AG09309 (cell line): ENCODE measurements at places on chromosomes 11 and 22.

DNA sequence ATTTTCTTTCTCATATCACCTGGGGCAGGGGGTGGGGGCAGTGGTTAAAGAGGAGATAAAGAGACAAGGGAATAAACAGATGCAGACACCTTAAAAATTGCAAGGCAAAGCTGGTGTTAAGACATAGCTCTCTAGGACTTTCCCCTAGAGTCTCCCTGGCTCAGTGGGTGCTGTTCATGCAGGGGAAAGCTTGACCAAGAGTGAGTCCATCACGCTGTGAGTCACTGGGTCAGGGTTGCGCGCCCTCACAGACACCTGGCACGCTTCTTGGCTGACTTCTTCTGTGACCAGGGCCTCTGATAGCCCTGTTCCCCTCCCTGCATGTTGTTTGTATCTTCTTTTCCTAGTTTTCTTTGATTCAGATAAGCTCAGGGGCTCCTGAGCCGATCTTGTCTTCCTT lies 31.9 kb downstream of the COMMD9 start:
- DNase-seq, result no peak

GRCh38 chr11:22666325-22666687 lies at the start of gene GAS2:
Gene GAS2, plus strand, starts transcription at chr11:22666611. Its CDS starts 8,259 bp downstream, at chr11:22674870.
- no peak for DNase-seq

- no peak for DNase-seq
These were observed 37.6 kb downstream of the CNTF start for GRCh38 chr11:58659910-58660570.

DNA sequence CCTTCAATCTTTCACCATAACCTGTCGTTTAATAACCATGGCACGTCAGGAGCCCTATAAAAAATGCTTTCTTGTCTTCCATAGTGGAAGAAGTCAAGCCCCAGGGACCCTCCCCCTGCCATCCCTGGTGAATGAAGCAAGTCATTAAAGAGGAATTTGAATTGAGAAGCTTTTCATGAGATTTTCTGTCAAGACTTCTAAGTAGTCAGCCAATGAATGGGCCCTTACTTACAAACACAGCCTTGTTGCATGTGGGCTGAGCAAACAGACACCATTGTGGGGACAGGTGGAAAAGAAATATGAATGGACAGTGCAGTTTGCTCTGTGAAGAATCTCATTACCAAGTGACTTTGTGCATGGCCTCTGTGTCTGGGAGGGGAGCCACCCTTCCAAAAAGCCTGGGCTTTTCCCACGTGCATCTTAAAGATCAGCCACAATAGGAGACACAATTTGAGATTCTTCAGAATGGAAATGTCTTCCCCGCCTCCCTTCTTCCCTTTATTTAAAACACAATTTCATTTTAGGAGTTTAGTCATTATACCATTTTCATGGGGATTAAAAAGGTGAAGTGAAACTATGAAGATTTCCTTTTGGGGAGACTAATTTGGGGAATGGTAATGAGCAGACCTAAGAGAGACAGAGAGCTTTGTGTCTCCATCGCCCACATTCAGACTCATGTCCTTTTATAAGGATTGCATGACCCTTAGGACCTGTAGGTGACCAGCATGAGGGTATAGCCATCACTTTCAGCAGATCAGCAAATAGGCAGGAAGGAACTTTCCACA lies 152.0 kb downstream of the LRRC4C start:
- DNase-seq, result no peak

DNA sequence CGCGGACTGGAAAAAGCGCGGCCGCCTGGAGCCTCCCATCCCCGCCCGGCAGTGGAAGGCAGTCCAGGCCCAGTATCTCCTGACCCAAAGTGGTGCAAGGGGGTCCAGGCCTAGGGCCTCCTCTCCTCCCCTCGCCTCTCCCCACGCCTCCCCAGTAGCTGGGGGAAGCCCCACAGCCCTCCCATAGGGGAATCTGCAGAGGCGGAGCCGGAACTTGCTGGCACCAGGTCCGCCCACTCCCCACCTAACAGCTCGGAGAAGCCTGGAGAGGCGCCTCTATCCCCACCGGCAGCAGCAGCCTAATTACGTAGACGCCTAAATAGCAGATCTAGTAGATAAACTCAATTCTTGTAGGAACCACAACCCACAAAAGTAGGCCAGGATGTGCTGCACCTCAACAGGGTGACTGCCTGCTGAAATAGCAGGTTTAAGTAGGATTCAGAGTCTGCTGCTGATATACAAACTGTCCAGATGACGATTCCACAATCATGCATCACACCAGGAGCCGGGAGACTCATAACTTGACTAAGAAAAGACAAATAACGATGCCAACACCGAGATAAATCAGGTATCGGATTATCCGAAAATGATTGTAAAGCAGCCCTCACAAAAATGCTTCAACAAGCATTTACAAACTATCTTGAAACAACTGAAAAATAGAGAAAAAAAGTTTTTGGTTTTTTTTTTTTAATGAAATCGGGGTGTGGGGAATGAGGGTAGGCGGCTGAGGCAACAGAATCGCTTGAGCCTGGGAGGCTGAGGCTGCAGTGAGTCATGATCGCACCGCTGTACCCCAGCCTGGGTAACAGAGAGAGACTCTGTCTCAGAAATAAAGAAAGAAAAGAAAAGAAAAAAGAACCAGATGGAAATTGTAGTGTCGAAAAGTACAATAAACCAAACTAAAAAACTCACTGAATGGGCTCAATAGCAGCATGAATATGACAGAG lies 11.4 kb upstream of the BRD1 start:
- DNase-seq, result no peak

GRCh38 chr11:117782101-117782500 lies 14.9 kb downstream of the DSCAML1 start:
- DNase-seq, result no peak

GRCh38 chr11:2926611-2927051 lies 2.6 kb downstream of the PHLDA2 start:
- no peak for DNase-seq

- no peak for DNase-seq
These were observed 61.3 kb downstream of the MN1 start for GRCh38 chr22:27740202-27740748.

- DNase-seq, result no peak
These were observed 4.5 kb downstream of the INPP5J start for GRCh38 chr22:31127181-31127772.

GRCh38 chr11:57598831-57599155 lies 1.3 kb downstream of the SERPING1 start:
- no peak for DNase-seq

- no peak for DNase-seq
These were observed at the start of gene SLC15A3 for GRCh38 chr11:60951904-60952741. Gene SLC15A3, minus strand, starts transcription at chr11:60952176. Its CDS starts 625 bp downstream, at chr11:60951551.

DNA sequence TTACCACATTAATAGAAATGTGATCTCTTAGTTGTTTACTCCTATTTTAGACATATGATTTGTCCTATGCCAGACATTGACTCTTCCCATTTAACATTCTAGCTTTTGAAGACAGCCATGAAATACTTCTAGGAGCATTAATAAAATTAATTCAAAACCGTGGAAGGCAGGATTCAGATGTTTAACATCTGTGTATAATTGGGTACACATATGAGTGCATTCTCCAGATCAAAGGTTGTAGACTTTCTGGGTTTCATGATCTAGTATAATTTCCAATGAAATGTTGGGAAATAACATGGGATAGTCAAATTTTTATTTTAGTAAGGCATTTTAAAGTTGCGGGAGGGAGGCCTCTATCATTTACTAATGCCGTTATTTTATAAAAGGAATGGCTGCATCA lies 35.2 kb upstream of the CCDC89 start:
- no peak for DNase-seq

GRCh38 chr11:26909515-26909914 lies 84.4 kb upstream of the FIBIN start:
- no peak for DNase-seq

GRCh38 chr11:2794968-2795322 lies 90.6 kb downstream of the CDKN1C start:
- no peak for DNase-seq

DNA sequence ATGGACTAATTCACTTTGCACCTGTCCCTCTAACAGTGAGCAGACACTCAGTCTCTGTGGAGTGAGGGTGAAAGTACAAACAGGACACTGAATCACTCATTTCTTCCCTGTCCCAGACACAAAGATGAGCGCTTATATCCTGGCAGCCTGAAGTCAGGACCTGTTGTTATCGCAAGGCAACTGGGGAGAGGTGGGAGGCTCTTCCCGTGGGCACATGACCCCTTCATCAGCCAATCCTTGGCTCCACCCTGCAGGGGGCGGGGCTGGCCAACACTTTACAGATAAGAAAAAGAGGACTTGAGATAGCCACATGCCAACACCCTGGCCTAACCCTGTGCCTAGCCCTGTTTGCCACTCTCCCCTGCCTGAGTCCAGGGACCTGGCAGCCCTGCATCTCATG lies 29.5 kb upstream of the TESMIN start:
- DNase-seq, result no peak

GRCh38 chr11:65554057-65554818 lies 3.9 kb downstream of the LTBP3 start:
- DNase-seq, result no peak

DNA sequence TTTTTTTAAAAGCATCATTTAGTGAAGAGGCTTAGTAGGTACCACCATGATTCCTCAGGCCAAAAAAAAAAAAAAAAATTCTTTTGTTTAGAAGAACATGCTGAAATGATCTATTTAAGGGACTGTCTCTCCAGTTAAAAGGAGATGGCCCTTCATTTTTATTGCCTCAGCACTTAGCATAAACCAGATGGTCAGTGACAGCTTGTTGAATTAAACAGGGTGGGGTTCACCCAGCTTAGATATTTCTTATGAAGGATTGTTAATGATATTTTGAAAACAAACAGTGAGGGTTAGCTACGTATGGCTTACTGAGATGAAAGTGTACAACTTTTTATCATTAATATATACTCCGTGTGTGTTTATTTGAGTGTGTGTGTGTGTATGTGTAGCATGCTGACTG lies 203.7 kb downstream of the FAM181B start:
- DNase-seq, result no peak

DNA sequence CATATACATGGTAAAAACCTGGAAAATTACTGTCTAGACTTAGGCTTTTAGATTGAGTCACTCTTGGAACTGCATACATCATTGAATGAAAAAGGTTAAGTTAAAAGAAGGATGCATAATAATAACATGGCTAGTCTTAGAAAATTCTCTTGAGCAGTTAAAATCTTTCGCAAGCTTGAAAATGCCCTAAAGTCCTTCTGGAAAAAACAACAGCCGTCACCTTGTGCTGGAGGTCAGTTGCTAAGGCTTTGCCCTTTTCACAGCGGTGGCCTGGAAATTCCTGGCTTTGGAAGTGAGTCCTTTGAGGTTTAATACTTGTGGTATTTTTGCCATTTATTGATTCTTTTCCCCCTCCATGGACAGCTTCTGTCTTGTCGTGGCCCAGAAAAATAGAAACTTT lies 17.4 kb upstream of the FBLN1 start:
- DNase-seq, result no peak

DNA sequence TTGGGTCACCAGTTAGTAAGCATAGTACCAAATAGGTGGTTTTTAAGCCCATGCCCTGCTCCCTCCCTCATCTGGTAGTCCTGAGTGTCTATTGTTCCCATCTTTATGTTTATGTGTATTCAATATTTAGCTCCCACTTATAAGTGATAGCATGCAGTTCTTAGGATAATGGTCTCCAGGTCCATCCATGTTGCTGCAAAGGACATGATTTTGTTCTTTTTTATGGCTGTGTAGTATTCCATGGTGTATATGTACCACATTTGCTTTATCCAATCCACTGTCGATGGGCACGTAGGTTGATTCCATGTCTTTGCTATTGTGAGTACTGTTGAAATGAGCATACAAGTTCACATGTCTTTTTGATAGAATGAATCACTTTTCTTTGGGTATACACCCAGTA lies 18.2 kb upstream of the SYTL2 start:
- DNase-seq, result no peak

DNA sequence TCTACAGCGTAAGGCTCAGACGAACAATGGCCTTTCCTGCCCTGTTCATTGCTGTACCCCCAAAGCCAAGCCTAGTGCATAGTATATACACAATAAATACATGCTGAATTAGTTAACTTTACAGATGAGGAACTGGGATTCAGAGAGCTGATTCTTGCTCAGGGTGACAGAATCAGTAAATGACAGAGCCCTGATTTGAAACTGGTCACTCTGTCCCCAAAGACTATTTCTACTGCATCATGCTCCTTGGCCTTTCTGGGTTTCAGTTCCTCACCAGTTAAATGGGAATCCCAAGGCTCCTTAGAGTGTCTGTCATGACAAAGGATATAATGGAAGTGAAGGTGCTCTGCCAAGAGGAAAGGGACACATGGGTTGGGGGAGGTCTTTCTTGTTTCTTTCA lies 50.5 kb upstream of the TSKU start:
- DNase-seq, result no peak

DNA sequence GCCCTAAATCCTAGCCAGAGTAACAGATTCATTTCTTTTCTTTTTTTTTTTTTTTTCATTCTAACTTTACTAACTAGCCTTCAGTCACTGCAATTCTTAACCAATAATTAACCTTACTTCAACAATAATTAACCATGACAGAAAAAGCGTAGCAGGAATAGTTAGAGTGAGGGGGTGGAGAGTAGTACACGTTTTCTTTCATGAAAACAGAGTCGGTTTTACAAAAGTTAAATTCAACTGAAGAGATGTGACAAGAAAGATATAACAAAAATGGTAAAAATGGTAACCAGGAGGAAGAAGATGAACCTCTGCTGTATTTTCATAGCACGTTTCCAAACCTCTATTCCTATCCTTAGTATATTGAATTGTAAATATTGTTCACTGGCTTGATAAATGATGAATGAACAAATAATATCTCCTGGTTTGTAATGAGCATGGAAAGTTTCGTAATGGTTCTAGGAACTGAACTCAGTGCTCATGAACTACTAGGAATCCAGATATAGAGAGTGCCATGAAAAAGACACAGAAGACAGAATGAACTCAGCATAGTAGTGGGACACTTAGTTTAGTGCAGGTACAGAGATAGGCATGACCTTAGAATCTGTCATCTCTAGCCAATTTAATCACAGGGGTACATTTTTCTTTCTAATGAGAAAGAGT lies 116.5 kb upstream of the ANO5 start:
- no peak for DNase-seq

DNA sequence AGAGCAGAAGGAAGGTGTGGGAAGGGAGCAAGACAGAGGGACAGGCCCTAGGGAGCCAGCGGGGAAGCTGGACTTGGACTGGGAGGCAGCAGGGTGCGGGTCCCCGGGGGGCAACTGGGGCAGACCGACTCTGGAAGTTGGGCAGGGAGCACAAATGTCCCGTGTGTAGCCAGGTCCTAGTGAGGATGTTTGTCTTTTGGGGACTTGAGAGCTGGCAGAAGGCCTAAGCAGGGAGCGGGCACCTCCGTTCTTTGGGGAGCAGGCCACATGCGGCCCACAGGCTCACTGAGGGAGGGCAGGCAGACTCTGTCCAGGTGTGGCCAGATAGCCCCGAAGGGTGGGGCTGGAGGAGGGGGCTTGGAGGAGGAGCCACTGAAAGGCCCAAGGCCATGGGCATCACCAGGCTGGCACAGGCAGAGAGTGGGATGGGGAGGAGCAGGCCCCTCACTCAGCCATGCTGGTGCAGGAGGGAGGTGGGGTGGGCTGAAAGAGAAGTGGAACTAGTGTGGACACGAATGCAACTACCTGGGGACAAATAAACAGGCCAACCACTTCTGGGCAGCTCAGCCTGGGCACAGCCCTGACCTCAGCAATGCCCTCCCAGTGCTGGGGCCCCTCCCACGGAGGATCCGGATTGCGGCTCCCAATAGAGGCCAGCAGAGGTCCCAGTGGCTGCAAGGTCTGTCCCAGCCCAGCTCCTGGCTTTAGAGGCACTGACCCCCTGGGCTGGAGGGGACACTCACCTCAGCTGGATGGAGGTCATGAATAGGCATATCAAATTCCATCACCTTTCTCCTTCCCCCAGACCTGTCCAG lies 1.3 kb upstream of the SCARF2 start:
- DNase-seq, result no peak
